ENCODE measurements at places on chromosomes 4 and X.

- no peak for DNase-seq
These were observed 158.5 kb downstream of the SHOX start for GRCh38 chrX:789096-789495.

DNA sequence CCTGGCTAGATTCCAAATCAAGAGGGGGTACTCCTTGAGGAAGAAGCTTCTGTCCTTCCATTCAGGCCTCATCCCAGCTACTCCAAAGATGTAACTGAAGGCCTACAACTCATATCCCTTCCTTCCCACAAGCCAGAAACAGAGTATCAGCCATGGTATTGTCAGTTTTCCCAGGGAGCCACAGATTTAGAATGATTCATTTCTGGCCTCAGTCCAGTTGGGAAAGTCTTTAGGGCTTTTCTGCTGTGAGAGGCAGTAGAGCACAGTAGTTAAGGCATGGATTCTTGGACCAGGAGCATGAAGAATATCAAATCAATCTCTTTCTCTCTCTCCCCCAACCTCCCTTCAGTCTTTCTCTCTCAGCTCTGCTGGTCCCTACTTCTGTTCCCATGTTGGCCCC is 505.0 kb downstream of the BCOR start:
- DNase-seq, result peak; percentile 8

DNA sequence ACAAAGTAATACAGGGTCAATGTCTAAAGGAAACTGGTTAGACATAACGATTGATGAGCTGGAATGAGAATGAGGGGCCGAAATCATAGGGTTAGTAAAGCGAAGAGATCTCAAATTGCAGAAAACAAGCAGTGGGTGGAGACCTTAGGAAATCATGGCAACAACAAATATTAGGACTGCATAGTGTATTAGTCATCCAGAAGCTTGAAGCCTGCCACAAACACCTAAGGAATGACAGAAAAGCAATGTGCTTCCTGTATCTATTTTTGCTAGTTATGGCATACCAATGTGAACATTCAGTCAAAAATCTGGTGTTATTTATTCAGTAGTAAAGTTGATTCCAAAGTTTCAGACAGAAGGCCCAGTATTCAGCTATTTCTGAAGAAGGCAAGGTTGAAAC is 410.9 kb upstream of the CT83 start:
- peak; percentile 87 for DNase-seq

GRCh38 chrX:45142185-45142584 is 58.5 kb downstream of the DIPK2B start:
- no peak for DNase-seq

GRCh38 chr4:154004507-154005170 is 215.8 kb upstream of the SFRP2 start:
- DNase-seq, result peak; percentile 47

DNA sequence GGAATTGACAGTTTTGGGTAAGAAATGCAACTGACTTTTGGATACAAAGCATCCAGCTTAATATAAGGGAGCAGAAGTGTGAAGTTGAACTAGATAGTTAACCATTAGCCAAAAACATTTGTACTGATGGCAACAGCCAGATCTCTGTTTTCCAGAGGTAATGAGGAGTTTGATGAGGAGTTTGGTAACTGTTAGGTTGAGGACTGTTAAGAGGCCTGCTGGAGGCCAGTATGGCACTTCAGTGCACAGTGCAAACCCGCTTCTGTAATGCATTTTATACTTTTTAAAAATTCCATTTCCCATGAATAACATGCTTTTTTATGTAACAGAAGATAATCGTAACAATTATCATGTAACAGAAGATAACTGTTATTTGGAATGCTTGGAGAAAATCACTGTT is 30.0 kb downstream of the CDKL5 start:
- DNase-seq, result no peak

- DNase-seq, result no peak
These were observed 1.5 kb downstream of the SLC10A4 start for GRCh38 chr4:48484494-48485168.

GRCh38 chrX:19334945-19335626 is 8.6 kb upstream of the PDHA1 start:
- DNase-seq, result peak; percentile 53

DNA sequence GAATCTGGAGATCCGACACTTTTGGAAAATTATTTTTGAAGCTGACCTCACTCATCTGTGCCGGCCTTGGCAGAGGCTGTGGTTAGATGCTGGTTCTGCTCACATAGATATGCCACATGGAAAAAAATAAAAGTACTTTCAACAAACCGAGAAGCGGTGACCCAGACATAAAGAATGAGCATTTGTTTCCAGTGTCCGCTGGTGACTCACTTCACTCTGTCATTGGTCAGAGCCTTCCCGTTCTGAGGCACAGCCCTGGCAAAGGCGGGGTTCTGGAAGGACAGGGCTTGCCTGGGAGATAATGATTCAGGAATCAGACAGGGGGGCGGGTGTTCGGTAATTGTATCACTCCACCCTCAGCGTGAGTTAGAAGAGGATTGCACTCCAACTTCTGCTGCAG is 172.4 kb upstream of the MXRA5 start:
- peak; percentile 89 for DNase-seq

- peak; percentile 9 for DNase-seq
These were observed 2.4 kb downstream of the ZNF141 start for GRCh38 chr4:340011-340410.

GRCh38 chr4:158129694-158130093 is 43.1 kb downstream of the GASK1B start:
- DNase-seq, result peak; percentile 14

- DNase-seq, result peak; percentile 52
These were observed 752 bp downstream of the SEPTIN11 start for GRCh38 chr4:76950052-76950955.

DNA sequence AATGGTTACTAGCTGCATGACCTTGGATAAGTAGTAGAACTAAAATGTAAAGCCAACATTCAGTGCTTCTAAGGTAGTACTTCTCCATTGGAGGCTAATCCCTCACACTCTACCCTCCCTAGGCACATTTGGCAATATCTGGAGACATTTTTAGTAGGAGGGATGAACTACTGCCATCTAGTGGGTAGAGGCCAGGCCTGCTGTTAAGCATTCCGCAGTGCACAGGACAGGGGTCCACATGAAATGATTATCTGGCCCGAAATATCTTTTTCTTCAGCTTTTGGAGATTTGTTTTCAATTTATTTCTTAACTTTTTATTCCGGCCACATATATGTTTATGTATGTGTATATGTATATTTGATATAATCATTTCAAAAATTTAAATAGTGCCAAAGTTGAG is 36.0 kb upstream of the SPANXC start:
- DNase-seq, result peak; percentile 15

DNA sequence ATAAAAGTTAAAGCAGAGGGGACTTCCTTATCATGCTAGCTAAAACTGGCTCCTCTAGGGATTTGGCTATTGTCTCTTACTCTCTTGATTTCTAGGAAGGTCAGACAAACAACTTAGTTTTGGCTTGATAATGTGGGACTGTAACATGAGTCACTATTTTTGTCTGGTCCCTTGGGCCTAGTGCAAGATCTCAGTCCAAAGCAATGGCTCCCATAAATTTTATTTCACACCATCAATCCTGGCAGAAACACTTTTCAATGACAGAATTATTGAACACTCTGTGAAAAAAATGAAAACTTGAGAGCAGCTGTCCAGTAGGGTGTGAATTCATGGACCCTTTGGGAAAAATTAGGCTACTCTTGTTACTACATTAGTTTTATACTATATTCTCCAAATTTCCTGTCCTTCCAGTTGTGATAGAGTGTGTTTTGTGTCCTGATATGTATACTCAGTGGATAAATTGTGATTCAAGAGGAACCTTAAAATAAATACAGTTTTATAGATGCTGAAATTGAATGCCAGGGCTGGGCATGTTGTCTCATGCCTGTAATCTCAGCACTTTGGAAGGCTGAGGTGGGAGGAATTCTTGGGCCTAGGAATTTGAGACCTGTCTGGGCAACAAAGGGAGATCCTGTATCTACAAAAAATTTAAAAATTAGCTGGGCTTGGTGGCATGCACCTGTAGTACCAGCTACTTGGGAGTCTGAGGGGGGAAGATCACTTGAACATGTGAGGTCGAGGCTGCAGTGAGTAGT is 10.8 kb upstream of the SNCA start:
- no peak for DNase-seq

DNA sequence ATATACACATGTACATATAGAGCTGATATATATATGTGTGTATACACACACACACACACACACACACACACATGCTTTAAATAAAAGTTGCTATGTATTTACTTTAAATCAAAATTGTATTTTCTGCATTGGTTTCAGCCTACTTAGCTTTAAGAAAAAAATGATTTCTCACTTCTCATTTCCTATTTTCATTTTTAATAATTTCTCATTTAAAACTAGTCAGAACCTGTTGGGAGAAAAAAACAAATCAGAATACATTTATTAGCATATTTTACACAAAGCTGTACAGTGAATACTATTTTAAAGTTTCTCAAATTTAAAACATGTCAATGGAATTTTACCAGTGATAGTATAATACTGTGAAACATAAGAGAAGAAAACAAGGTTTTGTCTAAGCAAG is 681.8 kb downstream of the CENPC start:
- DNase-seq, result no peak

DNA sequence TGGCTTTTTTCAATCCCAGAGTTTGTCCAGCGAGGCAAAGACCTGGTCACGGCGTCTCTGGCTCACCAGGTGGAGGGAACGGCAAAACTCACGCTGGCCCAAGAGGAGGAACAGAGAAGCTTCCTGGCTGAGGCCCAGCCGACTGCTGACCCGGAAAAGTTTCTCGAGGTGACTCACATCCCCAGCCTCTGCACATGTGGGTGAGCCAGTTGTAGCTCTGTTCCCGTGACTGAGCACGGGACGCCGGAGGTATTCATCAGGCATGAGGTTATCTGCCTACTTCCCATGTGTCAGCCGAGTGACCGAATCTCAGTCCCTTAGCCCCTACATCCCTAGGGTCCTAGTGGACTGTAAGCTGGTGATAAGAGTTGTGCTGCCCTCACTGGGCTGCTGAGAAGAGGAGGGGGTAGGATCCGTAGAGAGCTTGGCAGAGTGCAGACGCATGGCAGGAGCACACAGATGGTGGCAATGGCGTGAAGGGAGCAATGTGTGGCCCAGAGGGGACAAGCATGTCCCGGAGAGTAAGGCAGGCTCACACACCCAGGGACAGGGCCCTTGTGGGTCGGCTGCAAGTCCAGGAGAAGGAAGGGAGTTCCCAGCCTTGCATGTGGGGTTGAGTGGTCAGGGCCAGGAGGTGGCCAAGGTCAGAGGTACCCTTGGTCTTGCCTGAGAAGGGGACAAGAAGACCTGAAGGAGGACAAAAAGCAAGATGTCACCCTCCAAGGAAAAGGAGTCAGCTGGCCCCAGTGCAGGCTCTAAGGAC is 42.9 kb downstream of the EVC start:
- peak; percentile 98 for DNase-seq

- DNase-seq, result peak; percentile 36
These were observed 98.3 kb downstream of the FAM47B start for GRCh38 chrX:35040871-35041270.

DNA sequence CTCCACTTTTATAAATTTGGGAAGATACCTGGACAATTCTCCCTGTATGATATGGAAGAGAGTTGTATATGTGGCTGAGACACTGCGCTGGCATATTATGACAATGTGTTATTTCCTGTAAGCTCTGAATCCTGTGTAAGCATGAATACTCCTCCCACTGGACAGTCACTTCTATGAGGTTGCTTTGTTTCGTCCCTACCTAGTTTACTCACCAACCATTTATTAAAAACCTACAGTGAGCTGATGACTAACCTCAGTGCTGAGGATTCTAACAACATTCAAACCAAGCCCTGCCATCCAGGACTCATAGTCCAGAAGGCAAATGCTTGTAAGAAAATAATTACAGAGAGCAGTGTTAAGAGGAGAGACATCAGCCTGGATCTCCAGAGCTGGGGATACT is 1632.9 kb upstream of the TENM3 start:
- DNase-seq, result peak; percentile 2

DNA sequence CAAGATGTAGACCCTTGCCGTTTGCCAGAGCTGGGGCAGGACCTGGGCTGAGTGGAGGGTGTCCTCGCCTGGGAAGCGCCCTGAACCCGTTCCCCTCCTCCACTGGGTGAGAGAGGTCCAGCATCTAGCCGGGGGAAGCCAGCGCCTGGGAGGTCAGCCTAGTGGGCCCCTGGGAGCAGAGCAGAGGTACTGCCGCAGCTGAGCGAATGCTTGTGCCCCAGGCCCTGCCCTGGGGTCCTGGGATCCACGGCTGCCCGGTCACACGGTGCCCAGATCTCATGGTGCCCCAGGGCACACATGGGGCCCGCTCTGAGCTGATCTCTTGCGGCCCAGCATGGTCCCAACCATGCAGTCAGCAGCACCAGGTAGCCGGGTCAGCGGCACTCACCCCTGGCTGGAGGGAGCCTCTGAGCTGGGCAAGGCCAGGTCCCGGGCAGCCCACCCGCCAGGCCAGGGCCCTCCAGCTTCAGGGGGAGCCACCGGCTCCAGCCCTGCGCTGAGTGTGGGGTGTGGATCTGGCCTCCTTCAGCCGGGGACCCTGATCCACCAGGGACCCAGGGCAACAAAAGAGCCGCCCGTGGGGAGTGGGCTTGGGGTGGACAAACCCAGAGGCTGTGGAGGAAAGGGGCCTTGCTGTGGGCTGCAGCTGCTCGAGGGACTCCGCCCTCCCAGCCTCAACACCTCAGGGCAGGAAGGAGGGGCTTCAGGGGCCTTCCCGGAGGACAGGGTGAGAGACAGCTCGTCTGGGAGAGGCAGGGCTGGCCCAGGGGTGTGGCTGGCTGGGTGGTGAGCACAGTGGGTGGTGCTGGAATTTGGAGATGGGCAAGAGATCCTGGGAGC is 4.1 kb upstream of the CPLX1 start:
- no peak for DNase-seq

DNA sequence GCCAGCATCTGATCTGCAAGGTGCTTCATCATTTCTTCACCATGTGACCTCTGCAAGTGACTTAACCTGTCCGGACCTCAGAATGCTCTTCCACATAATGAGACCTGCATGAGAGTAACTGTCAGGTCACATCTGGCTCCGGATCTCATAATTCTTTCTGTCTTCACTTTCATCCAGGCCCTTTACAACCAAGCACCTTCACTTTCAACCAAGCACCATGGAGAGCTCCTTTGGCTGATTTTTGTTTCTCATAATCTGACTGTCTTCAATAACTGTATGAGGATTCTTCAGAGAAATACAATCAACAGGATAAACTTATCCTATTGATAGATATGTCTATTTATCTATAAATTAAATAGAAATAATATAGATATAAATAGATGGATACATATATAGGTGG is 148.1 kb downstream of the VCX3A start:
- DNase-seq, result no peak

- DNase-seq, result no peak
These were observed 32.3 kb downstream of the HERC5 start for GRCh38 chr4:88489100-88489761.

DNA sequence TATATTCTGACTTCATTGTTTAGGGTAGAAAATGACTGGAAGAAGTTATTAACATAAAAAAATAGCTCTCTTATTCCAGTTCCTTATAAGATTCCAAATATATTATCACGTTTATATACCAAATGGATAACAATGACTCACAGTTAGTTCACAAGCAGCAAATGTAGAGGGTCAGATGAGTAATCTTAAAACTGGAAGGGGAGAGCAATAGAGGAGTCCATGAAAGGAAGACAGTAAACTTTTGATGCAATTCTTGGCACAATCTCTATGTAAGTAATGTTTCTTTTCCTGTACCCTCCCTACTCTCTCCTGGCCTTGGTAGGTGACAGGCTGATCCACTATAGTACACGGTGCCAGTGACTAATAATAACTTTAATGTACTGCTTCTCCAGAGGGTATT is 259.0 kb upstream of the TRPC5 start:
- peak; percentile 2 for DNase-seq
